ENCODE measurements at places on chromosomes 12 and 14.

DNA sequence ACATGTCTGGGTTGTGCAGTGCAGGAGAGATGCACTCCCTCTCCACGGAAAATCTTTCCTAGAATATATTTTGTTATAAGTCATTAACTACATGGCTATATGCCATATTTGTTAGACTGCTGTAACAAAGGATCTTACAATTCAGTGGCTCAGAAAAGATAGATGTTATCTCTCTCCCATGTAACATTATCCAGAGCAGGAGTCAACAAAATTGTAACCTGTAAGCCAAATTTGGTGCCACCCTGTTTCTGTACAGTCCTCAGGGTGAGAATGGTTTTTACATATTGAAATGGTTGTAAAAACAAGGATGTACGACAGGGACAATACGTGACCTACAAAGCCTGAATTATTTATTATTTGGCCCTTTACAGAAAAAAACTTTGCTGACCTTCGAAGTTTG lies 155.5 kb downstream of the KIF21A start:
- DNase-seq, result no peak

- DNase-seq, result no peak
These were observed 80.6 kb upstream of the GSC start for GRCh38 chr14:94850309-94851211.

- DNase-seq, result no peak
These were observed 19.1 kb downstream of the MARK3 start for GRCh38 chr14:103404032-103404918.

- DNase-seq, result no peak
These were observed 801.4 kb downstream of the FLRT2 start for GRCh38 chr14:86331341-86331740.

DNA sequence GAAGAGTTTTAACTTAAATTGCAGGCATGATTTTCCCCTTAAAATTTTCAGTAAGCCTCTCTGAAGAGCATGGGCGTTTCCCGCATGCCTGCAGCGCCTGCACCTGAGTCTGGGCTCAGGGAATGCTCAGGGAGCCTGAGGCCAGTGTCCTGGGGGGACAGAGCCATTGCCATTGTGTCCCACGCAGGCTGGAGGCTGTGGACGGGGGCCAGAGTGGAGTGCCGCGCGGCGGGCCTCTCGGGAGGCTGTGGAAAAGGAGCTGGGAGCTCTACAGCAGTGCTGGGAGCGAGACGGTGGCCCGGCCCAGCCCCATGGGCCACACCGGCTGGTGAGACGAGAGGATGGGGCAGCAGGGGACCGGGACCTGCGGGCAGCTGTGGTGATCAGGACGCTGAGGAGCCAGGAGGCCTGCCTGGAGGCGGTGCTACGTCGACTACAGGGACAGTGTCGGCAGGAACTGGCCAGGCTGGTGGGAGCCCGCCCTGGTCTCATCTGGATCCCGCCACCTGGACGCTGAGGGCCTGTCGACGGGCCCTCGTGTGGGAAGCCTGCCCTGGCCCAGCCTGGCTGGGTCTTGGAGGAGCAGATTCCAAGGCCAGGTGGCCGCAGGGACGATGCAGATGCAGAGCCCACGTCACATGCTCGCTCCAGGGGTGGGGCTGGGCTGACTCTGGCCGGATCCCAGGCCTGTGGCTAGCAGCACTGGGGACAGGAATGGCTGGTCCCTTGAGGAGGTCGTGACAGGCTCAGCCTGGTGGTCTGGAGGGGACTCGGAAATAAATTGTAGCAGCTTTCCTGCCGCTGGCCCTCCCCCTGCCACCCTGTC lies 7.6 kb downstream of the TEDC1 start:
- DNase-seq, result no peak

GRCh38 chr12:13288501-13288900 lies 92.0 kb downstream of the EMP1 start:
- DNase-seq, result no peak

- no peak for DNase-seq
These were observed 57.2 kb downstream of the ESRRB start for GRCh38 chr14:76432827-76433752.

- DNase-seq, result no peak
These were observed 1.1 kb downstream of the SMIM10L1 start for GRCh38 chr12:11171969-11172675.

DNA sequence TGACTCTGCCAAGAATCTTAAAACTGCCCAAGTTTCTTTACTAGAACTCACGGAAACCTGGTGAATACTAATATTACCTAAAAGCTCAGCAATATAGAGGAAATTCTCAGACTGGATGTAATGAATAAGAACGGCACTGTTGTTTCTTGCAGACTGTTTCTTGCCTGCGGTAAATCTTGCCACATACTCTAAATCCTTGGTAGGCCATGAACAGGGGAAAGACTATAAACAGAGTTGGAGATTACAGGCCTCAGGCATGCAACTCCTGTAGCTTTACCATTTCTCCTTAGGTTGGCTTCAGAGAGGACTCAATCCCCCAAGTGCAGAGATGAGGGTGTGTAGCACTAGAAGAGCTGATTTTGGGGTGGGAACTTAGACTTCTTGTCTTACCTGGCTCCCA lies 1.1 kb downstream of the ALDH6A1 start:
- DNase-seq, result no peak

GRCh38 chr14:75514673-75515628 lies 7.3 kb upstream of the BATF start:
- DNase-seq, result peak; percentile 32

DNA sequence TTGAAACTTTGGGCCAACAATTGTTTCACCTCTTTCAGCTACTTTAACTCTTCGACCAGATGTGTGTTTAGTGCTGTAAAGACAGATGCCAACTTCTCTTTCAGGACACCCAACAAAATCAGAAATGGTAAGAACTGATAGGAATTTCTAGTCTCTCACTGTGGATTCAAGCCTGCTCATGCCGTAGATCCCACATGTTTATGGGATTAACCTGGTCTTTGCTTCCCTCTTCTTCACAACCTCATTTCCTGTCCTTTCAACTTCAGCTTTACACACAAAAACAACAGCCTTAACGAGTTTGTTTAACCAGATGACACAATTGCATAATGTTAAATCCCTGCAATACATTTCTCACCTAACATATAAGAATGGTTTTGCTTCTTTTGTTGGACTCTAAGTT lies 1031.9 kb upstream of the LRFN5 start:
- no peak for DNase-seq

Data from T-cell (primary cell).